ENCODE measurements at places on chromosomes 1 and 21.

DNA sequence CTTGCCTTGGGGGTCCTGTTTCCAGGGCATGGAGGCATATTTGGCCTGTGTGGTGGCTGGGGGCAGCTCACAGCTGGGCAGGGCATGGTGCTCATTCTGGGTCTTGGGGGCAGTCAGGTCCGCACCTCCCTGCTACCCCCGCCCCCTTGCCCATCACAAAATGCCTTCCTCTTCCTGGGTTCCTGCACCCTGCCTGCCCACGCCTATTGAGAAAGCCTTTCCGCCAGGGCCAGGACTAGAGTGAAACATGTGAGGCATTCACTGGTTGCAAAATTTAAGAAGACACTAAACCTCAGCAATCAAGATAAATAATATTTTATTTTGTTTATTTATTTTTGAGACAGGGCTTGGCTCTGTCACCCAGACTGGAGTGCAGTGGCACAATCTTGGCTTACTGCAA is 19.7 kb downstream of the PTAFR start:
- DNase-seq: no peak

- peak; percentile 2 for DNase-seq
Measured at GRCh38 chr1:20538227-20538626, 14.1 kb upstream of the FAM43B start.

DNA sequence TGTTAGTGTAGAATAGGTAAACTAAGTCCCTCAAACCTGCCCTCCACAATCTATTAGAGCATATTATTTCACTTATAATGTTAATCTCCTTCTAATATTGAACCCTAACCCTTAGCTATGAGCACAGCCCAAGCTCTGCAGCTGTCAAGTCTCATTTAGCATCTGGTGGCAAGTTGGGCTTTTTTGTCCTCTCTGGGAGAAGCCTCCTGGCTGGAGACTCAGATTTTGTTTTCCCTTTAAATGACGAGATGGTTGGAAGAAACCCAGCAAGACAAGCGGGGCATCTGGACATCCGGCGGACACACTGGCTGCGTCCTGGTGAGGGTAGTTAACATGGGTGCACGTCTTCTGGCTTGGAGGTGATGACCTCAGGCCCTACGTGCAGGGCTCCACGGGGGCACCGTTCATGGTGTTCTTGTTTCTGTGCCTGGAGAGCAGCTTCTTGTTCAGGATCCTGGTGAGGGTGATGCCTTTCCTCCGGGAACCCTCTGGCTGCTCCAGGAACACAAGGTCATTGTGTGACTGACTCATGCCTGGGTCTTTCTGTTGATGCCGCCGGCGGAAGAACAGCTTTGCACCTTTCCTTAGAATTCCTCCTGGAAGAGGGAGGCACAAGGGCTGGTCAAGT is 9.7 kb upstream of the PRDM15 start:
- no peak for DNase-seq

GRCh38 chr21:38913893-38914527 is 108.3 kb downstream of the ETS2 start:
- no peak for DNase-seq

GRCh38 chr1:69993810-69994209 is 211.6 kb downstream of the LRRC40 start:
- peak; percentile 23 for DNase-seq

GRCh38 chr1:116211294-116211693 is 100.1 kb downstream of the MAB21L3 start:
- DNase-seq: no peak

DNA sequence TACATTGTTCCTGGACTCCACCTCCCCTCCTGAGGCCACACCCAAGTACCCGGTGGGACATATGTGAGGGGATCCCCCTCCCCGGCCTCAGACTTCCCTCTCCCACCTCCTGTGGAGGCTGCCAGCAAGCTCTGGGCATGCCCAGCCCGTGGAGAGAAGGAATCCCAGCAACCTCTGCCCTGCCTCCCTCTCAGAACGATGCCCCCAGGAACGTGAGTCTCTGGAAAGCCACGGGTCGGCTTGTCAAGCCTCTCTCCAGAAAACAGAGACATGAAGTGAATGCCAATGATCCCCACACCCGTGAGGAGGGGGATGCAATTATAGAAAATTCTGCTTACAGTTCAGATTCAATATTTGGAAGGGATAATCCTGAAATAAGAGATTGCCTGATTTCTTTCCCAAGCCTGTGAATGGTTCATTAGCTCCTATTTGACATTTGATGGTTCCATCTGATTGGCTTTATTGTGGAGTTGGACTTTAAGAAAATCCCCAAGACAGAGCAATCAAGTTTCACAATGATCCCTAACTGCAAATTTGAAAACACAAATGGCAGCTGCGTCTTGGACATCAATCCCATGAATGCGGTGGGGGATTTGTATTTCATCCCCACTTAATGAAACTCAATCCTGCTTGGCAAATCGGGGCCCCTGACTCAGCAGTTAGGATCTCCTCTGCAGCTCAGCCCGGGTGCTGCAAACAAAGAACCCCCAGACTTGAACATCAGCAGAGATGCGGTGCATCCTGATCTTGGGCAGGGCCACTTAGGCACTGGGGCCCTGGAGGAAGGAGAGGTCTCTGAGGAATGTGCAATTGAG is 9.1 kb upstream of the GUCA2B start:
- DNase-seq: no peak

- DNase-seq: peak; percentile 63
Measured at GRCh38 chr1:203328714-203329122, 22.2 kb downstream of the FMOD start.

GRCh38 chr1:157628773-157629172 is 30.9 kb upstream of the FCRL4 start:
- no peak for DNase-seq

DNA sequence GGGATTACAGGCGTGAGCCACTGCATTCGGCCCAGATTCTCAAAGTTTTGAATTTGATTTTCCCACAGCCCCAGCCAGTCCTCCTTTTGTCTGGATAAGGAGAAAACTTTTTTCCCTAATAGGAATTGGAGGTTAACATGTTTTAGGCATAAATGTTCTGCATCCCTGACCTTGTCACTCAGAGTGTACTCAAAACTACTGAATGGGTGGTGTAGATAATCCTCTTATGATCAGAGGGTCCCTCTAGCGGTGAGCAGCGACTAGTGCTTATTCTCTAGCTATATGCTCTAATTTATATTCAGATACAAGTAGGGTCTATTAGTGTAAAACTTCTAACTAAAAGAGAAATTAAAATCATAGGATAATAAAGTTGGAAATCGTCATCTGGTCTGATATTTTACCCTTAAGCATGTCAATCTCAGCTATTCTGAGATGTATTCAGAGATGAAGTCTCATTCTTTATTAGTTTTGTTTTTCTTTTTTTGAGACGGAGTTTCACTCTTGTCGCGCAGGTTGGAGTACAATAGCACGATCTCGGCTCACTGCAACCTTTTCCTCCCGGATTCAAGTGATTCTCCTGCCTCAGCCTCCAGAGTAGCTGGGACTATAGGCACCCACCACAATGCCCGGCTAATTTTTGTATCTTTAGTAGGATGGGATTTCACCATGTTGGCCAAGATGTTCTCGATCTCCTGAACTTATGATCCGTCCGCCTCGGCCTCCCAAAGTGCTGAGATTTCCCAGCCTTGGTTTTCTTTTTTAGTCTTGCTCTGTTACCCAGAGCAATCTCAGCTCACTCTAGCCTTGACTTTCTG is 2.7 kb upstream of the PSMD4 start:
- DNase-seq: peak; percentile 84

DNA sequence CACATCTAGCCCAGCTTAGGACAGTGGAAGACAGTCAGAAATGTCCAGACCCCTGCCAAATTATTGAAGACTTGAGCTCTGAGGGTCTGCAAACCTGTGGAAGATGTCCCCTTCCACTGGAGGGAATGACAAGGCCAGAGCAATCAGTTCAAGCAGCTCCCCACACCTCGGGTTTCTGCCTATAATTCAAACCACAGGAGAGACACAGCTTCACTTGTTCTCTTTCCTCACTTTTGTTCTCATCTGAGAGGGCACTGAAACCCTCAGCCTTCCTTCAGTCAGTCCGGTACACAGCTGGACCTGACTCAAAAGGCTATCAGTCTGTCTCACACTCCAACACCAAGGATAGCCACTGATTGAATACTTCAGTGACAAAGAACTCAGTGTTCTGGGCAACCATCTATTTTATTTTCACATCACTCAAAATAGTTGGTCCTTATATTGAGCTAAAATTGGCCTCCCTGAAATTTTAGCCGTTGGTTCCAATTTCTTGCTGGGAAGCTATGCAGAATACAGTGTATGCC is 70.1 kb downstream of the TENT5C start:
- DNase-seq: no peak

- DNase-seq: peak; percentile 47
Measured at GRCh38 chr1:10900251-10900651, 103.8 kb upstream of the CASZ1 start.

DNA sequence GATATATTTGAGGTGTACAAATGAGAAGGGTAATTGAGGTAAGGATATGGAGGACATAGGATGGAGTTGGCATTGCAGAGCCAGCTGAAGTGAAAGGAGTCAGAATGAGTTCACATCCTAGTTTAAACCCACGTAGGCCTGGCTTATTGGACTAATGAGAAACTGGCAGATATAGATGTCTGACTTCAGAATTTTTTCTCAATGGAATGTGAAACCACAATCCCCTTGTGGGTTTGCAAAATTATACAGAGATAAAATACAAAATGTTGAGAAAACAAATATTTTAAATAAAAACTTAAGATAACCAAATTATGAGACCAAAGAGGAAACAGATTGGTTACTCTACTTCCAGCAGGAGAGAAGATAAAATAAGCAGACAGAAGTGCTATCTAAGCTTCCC is 277.4 kb upstream of the LRRC7 start:
- DNase-seq: no peak

DNA sequence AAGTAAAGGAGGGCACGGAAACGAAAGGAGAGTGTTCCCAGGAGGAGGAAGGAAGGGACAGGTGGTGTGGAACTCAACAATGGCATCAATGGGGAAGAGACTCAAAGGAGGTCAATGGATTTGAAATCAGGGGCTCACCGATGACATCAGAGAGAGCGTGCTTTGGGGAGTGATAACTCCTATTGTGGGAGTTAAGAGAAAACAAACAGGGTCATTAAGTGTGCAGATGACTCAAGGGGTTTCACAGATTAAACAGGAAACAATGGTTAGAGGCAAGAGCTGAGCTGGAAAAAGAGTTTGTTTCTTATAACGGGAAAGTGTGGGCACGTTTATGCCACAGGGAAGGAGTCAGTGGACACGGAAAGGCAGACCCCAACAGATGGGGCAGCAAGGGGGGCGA is 629.1 kb downstream of the SMYD3 start:
- DNase-seq: no peak

- no peak for DNase-seq
Measured at GRCh38 chr1:52534928-52535764, 17.7 kb downstream of the TUT4 start.

- DNase-seq: no peak
Measured at GRCh38 chr1:10891091-10891490, 94.6 kb upstream of the CASZ1 start.

Data from NCI-H1105 treated with DMSO at 0.1 percent for 48 hours (cell line).